ENCODE measurements at places on chromosomes 13 and 19.
A peak's percentile ranks its signal among the peaks of the same experiment; 100 is the strongest.

GRCh38 chr19:38727306-38727867 lies 16.9 kb downstream of the CAPN12 start:
- peak; percentile 11 for DNase-seq

DNA sequence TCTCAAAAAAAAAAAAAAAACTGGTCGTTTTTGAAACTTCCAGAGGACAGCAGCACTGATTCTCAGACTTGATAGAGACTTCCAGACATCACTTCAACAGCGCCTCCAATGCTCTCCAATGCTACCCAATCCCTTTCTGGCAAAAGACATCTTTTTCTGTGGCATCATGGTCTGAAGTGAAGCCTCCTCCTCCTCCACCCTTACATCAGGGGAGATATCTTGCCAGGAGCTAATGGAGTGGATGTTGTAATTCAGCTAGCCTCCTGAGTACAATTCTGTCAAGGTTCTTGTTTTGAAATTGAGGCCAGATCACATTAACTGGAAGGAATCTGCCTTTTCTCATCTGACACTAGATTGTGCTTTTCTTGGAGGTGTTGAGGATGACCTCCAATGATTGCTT lies 24.2 kb downstream of the FXYD5 start:
- DNase-seq, result no peak

DNA sequence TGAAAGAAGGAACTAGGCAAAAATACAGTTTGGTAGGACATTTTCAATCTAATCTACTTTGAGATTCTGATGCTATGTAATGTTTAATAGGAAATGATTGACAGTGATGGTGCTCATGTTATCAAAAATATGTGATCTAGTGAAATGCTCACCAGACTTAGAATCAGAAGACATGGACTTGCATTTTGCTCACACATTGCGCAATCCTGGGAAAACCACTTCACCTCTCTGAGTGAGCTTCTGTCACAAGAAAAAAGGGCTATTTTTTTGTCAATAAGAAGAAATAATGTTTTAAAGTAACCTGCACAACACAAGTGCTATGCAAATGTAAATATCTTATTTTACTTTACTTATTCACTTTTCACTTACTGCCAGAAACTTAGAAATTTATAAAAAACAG lies 380.9 kb upstream of the HTR2A start:
- no peak for DNase-seq

DNA sequence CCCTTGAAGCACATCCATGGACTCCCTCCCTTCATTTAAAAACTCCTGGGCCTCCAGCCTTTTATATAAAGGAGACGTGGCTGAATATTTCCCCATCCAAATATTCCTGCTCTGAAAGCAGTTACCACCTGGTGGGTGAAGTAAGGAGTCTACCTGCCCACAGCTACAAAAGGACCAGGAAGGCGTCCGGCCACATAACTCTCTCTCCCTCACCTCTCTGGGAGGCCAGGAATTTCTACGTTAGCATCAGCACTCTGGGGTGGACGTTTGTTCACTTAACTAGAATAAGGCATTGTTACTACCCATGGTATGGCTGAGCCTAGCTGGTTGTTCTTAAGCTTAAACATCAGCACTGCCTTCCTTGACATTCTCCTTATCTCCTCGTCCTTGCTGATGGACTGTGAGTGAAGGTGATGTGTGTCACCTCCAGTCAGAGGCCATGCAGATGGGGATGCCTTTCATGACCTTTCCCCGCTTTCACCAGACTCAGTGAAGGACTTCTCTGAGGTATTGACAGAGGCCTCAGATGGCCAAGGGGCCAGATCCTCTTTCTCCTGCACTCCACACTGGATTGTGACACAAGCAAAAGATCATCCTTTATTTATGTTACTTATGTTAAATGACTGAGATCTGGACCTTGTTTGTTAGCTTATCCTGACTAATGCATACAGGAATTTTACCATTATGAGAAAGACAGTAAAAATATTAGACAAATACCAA lies 22.2 kb upstream of the KPNA3 start:
- DNase-seq, result no peak

GRCh38 chr19:46404055-46404752 lies 9.2 kb downstream of the CCDC8 start:
- DNase-seq, result peak; percentile 64

GRCh38 chr13:78764665-78765064 lies 105.7 kb upstream of the OBI1 start:
- no peak for DNase-seq

GRCh38 chr13:29595380-29596063 lies at the start of gene SLC7A1:
SLC7A1 (minus strand) TSS chr13:29595688; CDS start chr13:29536188, 59,500 bp downstream.
- DNase-seq, result peak; percentile 73

- no peak for DNase-seq
Measured at GRCh38 chr13:97844151-97844550, 109.3 kb upstream of the IPO5 start.

DNA sequence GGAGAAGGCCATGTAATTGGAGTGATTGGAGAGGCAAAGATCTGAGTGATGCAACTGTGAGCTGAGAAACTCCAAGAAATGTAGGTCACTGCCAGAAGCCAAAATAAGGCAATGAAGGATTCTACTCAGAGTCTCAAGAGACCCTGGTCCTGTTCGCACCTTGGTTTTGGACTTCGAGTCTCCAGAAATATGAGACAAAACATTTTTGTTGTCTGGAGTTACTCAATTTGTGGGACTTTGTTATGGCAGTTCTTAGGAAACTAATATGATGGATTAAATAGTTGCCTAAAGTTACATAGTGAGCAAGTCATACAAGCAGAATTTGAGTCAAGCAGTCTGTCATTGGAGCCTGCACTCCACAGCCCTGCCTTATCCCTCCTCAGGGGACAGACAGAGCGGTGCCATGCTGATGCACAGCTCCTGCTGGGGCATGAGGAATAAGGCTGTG lies 104.2 kb downstream of the ITGBL1 start:
- DNase-seq, result no peak

DNA sequence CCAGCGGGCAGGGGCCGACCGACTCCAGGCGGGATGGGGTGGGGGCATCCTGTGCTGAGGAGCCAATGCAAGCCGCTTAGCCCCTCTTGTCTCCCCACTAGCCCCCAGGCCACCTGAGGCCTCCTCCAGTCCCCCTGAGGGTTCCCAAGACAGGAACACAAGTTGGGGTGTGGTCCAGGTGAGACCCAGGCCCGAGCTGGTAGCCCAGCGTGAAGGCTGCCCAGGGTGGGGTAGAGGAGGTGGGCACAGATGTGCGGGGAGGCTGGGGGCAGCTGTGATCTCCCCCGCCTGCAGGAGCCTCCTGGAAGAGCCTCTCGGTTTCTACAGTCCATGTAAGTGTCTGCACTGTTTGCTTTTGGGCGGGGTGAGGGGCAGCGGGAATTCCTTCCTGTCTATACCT lies 10.4 kb downstream of the TLE6 start:
- no peak for DNase-seq

- no peak for DNase-seq
Measured at GRCh38 chr19:22945560-22945959, 57.4 kb downstream of the ZNF728 start.

GRCh38 chr13:111925146-111925875 lies 141.6 kb upstream of the SOX1 start:
- DNase-seq, result no peak

DNA sequence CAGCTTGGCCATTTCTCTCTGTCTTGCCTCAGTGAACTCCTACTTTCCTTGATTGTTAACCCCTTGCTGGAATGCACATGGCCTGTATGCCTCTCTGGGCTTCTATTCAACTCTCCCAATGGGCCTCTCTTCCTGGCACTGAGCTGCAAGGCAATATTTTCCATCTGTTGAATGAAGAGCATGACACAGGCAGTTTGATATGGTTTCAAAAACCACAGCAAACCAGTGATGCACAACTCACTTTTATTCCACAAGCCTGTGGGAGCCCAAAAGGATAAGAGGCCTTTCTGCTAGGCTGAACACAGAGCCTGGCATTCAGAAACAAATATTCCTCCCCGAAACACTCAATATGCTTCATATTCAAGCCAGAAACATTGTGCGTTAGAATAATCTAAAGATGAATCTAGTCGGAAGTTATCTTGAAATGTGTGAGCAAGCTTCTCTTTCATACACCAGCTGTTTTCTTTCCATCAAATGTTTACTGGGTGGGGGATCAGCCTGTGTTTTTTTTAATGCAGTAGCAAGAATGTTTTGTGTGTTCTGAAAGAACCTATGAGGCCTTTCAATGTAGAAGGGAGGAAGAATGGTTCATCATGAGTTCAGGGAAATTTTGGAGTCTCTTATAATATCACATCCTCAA lies 443.1 kb upstream of the SPRY2 start:
- DNase-seq, result no peak

DNA sequence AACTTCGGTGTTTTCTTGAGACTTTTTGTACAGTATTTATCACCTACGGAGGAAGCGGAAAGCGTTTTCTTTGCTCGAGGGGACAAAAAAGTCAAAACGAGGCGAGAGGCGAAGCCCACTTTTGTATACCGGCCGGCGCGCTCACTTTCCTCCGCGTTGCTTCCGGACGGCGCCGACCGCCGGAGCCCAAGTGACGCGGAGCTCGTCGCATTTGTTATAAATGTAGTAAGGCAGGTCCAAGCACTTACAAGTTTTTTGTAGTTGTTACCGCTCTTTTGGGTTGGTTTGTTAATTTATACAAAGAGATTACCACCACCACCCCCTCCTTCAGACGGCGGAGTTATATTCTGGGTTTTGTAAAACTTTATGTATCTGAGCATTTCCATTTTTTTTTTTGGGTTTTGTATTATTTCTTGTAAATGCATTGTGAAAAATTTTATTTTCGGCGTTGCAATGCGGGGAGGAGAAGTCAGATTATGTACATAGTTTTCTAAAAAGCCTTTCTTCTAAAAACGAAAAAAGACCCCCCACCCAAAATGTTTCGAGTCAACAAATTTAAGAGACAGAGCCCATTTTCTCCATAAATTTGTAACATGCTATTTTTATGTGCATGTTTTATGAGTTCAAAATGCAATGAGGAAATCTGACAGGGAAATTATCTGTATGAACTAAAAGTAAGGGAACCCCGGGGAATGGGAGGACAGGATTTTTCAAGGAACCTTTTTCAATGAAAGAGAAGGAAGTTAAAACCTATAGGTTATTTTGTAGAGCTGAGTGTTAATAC lies 2.3 kb downstream of the SOX1 start:
- no peak for DNase-seq

DNA sequence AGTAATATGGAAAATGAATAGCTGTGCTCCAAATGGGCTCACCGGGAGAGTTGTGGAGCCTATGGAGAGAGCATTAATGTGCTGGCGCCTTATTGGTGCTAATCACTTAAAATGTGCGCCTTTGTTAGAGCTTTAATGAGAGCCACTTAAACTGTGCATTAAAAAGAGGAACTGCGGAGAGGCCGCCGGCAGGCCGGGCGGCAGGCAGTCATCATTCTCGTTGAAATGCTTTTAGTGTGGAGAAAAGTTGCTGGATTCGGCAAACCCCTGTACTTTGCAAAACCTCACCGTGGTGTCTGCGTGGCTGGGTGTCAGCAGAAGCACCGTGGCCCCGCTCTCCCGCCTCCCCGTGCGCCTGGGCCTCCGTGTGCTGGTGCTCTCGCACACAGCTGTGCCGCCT lies 105.5 kb downstream of the KDM4B start:
- DNase-seq, result no peak

DNA sequence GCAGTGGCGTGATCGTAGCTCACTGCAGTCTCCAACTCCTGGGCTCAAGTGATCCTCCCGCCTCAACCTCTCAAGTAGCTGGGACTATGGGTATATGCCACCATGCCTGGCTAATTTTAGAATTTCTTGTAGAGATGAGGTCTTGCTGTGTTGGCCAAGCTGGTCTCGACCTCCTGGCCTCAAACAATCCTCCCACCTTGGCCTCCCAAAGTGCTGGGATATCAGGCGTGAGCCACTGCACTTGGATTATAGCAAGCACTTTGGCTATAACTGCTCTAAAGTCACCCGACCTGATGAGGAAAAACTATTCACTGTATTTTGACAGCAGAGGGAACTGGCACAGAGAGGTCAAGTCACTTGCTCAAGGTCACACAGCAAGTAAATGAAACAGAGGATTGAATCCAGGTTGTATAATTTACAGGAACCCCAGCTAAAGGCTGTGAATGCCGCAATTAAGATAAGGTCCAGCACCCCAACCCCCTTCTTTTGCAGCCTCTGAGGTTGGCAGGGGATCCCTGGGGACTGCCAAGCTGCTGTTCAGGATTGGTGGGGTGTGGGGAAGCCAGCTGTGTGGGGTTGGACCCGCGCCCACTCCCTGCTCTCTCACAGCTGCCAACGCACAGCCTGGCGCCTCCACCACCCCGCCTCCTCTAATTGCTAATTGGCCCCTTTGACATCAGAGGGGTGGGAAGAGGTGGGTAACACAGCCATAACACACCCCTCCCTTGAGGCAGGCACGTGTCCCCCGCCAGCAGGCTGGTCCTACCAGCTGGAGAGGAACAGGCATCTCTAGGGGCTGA lies 6.0 kb downstream of the TMIGD2 start:
- no peak for DNase-seq

- no peak for DNase-seq
Measured at GRCh38 chr13:73355134-73355533, 296.3 kb downstream of the KLF5 start.

DNA sequence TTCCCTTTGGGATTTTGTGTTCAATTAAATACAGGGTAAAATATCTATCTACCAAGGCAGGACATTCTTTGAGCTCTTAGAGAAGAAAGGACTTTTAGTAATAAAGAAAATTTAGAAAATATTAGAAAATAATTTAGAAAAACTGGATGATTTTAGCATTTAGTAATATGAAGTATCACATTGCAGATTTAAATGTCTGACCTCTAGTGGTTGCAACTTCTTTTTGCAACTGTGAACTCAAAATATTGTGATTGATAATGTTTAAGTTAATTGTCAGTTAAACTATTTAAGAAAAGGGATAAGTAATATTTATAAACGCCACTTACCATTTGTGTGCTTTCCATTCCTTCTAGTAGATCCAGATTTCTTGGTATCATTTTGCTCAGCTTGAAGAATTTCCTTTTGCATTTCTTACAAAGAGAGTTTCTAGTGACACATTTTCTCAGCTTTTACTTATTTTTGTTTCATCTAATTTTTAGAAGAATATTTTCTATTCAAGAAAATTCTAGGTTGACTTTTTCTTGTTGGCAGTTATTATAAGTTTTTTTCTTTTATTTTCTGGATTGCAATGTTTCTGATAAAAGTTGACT lies 10.3 kb upstream of the POSTN start:
- DNase-seq, result no peak

GRCh38 chr13:52980695-52981094 lies 47.9 kb upstream of the OLFM4 start:
- DNase-seq, result no peak

GRCh38 chr13:33081666-33082065 lies 65.4 kb downstream of the KL start:
- no peak for DNase-seq

GRCh38 chr13:23458989-23459388 lies 25.5 kb upstream of the SACS start:
- no peak for DNase-seq

Measured in left ventricle myocardium inferior (tissue), 1 donor.